ENCODE measurements at places on chromosomes 2 and 18.

DNA sequence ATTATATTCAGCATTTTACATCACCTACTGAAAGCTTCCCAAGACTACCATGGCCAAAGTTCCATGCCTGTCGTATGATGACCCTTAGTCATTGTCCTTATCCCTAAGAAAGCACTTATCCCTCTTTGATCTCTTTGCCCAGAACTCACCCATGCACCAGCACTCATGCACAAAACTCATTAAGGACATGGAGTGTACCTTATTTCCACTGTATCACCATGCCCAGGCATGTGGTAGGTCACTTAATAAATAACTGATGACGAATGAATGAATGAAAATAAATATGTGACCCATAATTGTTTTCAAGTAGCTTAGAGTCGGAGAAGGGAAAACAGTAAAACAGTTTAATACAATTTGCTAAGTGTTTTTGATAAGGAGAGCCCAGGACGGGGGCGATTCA is 220.1 kb downstream of the IKZF2 start:
- DNase-seq: no peak

- DNase-seq: no peak
These were observed 6.7 kb upstream of the LRRC30 start for GRCh38 chr18:7224198-7224597.

GRCh38 chr2:42942990-42943493 is 150.7 kb upstream of the HAAO start:
- no peak for DNase-seq

DNA sequence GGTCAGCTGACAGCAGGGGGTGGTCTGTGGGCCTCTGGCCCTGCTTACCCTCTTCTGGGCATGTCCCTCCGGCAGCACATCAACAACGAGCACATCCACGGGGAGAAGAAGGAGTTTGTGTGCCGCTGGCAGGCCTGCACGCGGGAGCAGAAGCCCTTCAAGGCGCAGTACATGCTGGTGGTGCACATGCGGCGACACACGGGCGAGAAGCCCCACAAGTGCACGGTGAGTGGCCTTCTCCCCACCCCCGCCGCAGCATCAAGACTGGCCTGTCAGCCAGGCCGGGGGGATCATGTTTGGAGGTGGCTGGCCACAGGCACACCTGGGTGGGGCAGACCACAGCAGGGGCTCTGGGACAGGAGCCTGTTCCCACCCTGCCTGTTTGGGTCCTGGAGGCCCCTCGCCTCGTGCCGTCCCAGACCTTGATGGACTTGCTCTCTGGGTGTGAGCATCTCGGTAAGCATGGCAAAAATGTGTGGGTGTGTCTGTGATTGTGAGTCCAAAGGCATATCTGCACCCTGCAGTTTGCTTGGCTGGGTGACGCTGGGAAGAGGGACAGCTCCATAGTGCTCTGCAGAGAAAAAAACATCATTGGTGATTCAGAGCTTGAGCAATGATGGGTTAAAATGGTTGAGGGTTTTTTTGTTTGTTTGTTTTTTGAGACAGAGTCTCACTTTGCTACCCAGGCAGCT is 242.8 kb downstream of the GLI2 start:
- no peak for DNase-seq

- DNase-seq: no peak
These were observed 27.0 kb upstream of the CCDC93 start for GRCh38 chr2:118040891-118041290.

DNA sequence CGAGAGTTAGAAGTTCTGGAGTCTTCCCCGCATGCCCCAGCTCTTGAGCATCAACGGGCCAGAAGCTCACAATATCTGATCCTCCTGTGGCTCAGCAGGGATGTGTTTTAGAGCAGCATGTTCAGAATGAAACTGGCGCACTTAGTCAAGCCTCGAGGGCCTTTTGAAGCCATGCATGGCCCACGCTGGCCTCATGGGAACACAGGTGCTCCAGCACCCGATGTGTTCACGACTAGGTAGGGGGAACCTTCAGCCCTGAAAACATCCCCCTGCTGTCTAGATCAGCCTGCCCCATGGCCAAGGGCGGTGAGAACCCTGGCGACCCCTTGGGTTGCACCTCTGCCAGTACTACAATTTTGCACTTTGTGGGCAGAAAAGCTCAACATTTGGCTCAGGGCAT is 32.8 kb downstream of the MSH6 start:
- DNase-seq: no peak

- no peak for DNase-seq
These were observed 215.3 kb upstream of the SESTD1 start for GRCh38 chr2:179479947-179480346.

GRCh38 chr2:23124214-23124750 is 260.7 kb upstream of the KLHL29 start:
- DNase-seq: no peak

DNA sequence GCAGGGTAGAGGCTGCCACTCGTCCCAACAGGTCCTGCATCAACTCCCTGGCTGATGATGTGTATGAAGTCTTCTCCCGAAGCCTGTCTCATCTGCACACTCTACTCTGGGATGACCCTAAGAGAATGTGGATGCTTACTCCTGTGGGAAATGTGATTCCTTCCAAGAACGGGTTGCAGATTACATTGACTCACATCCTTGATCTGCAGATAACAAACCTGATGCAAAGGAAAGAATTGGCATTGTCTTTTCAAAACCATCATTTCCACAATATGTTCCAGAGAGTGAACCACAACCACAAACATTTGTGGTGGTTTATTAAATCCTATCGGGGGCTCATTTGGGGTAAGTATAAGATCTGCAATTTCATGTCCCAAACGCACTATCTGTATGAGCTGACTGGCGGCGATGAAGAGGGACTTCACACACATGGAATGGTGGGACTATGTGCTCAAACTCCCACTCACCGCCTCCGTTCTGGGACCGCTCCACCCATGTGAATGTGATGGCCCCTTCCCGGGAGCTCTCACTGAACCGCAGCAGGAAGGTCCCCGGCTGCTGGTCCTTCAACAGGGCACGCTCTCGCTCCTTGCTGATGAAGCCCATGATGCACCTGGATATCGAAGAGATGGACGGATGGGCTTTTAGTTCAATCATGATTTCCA is 35.5 kb downstream of the STAT1 start:
- no peak for DNase-seq

DNA sequence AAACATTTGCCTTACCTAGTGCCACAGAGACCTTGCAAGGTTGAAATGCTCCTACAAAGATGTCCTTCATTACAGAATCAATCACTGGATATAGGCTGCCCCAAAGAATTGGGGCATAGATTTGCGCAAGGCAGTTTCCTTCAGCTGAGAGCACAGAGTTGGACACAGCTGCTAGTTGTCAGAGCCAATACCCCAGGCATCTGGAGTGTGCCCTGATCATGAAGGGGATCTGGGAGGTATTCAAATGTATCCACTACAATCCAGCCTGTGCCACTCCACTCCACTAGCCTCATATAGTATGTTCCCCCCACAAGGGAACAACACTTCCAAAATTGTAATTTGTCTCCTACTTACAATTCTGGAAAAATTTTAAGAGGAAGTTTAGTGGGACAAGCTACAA is 62.3 kb upstream of the ITPRID2 start:
- no peak for DNase-seq

DNA sequence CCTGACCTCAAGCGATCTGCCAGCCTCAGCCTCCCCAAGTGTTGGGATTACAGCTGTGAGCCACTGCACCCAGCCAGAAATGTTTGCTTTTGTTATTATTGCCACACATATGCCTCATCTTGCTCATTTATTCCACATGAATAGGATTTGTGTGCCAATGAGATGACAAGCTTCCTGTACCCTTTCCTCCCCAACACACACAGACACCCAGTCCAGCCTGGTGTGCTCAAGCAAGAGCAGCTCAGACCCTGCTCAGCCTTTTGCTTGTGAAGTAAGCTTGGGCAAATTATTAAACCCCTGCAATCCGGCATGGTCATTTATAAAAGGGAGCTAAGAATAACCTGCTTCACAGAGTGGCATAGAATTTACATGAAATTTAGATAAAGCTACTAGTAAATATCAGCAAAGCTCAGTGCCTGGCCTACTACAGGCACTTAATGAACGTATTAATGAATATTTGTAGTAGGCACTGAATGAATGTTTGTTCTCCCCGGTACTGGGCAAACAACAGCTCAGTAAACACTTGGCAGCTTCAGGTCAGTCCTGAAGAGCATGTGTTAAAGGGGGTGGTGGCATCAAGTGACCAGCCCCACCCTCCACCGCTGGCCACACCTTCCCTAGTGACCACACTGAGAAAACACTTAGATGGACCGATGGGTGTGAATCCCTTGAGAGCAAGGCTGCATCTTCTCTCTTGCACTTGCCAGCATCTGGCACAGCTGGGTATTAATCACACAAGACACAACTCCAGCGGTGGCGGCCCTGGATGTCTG is 280.2 kb downstream of the SRBD1 start:
- DNase-seq: no peak

- DNase-seq: no peak
These were observed 94.1 kb upstream of the LDLRAD4 start for GRCh38 chr18:13124411-13124810.

DNA sequence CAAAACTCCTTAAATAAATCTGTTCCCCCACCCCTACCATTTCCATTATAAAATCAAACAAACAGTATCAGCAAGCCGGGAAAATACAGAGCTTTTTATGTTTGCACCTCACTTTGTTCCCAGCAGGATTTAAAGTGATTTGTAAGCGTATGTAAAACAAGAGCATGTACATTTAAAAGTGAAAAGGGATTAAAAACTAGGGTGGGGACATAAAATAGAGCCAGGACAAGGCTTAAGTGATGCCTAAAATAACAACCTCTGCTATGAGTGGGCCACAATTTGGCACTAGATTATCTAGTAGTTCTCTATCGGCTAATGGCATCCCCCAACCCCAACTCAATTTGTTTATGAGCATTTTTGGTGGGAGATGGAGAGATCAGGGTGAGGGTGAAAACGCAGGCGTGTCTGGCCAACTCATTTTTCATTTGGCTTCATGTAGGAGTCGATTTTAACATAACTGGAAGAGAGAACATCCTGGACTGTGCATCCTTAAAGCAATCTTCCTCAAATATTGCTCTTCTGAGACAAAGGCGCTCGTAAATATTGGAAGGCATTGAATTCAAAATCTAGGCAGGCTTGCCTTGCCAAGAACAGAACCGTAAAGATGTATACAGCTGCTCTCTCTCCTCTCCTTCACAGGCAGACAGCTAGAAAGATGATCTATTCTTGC is 34.5 kb upstream of the TSPYL6 start:
- no peak for DNase-seq

DNA sequence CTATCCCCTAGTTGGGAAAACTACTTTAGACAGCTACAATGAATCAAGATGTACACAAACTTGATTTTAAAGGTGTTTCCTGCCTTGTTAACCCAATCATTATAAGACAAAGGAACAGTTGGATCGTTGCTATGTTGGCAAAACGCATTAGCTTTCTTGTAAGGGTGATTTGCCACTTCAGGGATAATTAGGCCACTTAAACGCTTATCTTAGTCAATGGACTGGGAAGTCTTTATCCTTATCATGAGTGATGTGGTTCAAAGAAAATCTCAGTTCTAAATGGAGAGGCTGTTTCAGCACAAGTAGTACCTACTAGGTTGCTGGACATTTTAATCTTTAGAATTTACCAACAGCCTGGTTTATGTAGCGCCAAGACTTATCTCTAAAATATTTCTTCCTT is 406.1 kb upstream of the MEX3C start:
- DNase-seq: no peak

GRCh38 chr2:20378891-20379519 is 28.4 kb upstream of the PUM2 start:
- no peak for DNase-seq

GRCh38 chr2:1550658-1551316 is 137.5 kb downstream of the TPO start:
- DNase-seq: peak; percentile 13

DNA sequence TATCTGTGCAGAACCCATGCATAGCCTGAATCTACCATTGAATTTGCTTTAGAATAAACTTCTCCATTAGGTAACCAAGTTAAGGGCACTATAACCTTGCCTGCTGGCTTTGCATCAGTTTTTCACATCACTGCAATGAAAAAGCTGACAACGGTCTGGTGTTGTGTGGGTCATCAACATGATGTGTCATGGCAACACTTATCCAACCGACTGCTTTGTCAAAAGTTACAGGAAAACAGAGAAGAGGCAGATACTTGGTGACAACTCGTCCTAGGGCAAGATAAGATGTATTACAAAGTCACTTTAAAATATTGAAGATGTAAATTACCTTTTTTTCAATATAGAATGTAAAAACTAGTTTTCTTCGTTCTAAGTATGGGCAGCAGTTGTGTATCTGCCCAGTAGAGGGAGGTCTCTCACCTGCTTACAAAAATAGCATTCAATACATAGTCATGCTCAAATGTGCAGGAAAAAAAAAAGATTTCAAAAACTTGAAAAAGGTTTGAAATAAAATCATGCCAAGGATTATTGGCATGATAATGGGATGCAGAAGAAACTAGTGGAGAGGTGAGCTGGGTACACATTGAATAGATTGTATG is 96.3 kb downstream of the EVA1A start:
- DNase-seq: no peak

DNA sequence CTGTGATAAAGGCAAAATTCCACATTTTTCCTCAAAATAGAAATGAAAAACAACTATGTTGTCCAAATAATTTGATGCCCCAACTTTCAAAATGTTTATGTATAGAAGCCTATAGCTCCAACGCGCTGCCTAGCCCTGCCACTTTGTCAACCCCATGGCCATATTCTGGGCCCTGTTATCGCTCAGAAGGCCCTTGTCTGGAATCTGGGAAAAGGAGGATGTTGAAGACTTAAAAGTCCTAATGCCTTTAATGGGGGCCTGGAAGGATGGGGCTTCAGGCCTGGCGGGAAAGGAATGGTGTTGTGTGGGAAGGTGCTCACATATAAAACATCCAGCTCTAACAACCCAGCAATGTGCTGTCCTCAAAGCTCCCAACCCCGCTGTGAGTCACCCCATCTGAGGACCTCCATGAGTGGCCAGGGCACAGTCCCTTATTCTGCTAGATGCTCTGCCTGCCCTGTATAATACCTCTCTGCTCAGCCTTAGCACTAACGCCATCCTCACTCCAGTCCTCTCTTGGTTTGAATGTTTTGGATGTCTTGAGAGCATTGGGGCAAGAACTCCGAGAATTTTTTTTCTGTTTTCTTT is 86.0 kb downstream of the ACSL3 start:
- DNase-seq: no peak

DNA sequence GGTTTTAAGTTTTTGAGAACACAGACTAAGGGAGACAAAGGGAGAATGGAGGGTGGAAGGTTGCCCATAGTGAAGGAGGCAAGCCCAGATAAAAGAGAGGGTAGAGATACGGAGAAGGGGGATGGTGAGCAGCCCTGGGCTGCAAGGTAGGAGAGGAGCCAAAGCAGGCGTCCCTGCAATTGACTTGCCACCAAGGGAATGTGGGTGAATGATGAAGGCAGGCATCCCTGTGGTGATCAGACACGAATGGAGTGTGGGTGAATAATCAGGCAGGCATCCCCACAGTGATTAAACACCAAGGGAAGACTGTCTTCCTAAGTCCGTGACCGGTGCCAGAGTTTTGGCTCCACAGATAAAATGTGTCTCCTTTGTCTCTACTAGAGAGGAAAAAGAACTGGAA is 16.5 kb upstream of the ALPK2 start:
- DNase-seq: no peak

GRCh38 chr18:61699397-61700110 is 193.3 kb downstream of the RNF152 start:
- DNase-seq: no peak

GRCh38 chr18:75057169-75057960 is 151.6 kb downstream of the PTGR3 start:
- no peak for DNase-seq

GRCh38 chr18:41753826-41754225 is 201.2 kb upstream of the PIK3C3 start:
- no peak for DNase-seq

Data from NK-92 treated with Interleukin-12 subunit alpha and Interleukin-12 subunit beta, amount 100 ng/mL, for 24 hours (cell line).